ENCODE measurements at places on chromosomes 5 and 9. TPM values are rescaled to one million over a fixed set of nuclear protein-coding genes. Genes with fewer than 3 reads are reported as not detected.

Gene PAM
- 116 TPM for total RNA-seq

Gene CDHR2
- 4.1 TPM for total RNA-seq

GRCh38 chr5:88888291-88888690 is 5.3 kb upstream of the MEF2C start:
- DNase-seq = no peak
- H3K36me3 ChIP-seq = no peaks in the 10 kb centered on the region
- H3K27me3 ChIP-seq = peaks cover 78% of the 10 kb centered on the region
- H3K4me3 ChIP-seq = peak overlapping the region; percentile 4

DNA sequence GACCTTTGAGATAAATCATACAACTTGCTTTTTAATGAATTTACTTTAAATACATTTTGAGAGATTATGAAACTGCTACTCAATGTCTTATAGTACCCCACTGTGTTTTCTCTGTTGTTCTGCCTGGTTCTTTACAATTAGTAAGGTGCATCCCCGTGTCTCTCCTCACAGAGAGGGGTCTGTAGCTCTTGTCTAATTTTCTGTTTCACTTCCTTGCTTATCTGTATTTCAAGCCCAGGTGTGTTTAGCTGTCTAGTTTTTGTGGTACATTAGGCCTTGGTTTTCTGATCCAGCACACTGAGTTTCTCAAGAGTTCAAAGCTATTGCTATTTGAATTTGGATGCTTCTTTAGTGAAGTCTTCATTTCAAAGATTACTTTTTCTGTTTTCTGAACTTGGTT is 105.1 kb downstream of the MAST4 start:
- no peak overlapping the region for H3K4me3 ChIP-seq
- H3K27me3 ChIP-seq = peaks cover 5% of the 10 kb centered on the region

Gene TAS2R1
- not detected for total RNA-seq

DNA sequence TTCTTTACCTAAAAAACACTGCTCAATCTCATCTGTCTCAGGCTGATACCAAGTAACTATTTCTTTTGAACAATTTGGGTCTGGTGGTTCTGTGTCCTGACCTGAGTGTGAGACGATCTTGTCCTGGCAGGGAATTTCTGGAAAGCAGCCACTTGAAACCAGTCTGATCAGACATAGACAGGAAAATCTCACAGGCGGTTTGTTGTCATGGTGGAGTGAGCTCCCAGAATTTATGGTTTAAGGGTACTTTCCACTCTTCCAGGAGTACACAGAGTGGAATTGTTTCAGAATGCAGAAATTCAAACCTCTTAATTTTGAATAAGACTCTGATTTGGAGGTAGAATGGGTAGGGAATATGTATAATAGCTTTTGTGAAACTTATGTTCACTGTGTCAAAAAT is 268.2 kb downstream of the ISL1 start:
- no peaks in the 10 kb centered on the region for H3K36me3 ChIP-seq
- H3K27me3 ChIP-seq = no peaks in the 10 kb centered on the region
- no peaks in the 10 kb centered on the region for H3K4me1 ChIP-seq
- H3K4me3 ChIP-seq = no peak overlapping the region
- no peak for DNase-seq

GRCh38 chr5:18314192-18314778 is 680.0 kb downstream of the TAF11L14 start:
- DNase-seq = no peak
- H3K4me1 ChIP-seq = no peaks in the 10 kb centered on the region
- no peak overlapping the region for H3K4me3 ChIP-seq
- no peaks in the 10 kb centered on the region for H3K27me3 ChIP-seq

- H3K4me3 ChIP-seq = peak overlapping the region; percentile 72
- peak overlapping the region; percentile 90 for H3K27ac ChIP-seq
- peaks cover 44% of the 10 kb centered on the region for H3K4me1 ChIP-seq
- no peak for DNase-seq
These were observed 8.7 kb downstream of the SERINC5 start for GRCh38 chr5:80246995-80247729.

GRCh38 chr5:118818604-118819003 is 169.7 kb downstream of the DTWD2 start:
- no peaks in the 10 kb centered on the region for H3K36me3 ChIP-seq
- H3K27me3 ChIP-seq = no peaks in the 10 kb centered on the region
- no peak overlapping the region for H3K4me3 ChIP-seq
- no peaks in the 10 kb centered on the region for H3K4me1 ChIP-seq

- no peak overlapping the region for H3K4me3 ChIP-seq
- H3K27ac ChIP-seq = no peak overlapping the region
- DNase-seq = no peak
These were observed 69.3 kb upstream of the EGFLAM start for GRCh38 chr5:38189081-38189504.

Gene GLDC
- total RNA-seq = 11.8 TPM

DNA sequence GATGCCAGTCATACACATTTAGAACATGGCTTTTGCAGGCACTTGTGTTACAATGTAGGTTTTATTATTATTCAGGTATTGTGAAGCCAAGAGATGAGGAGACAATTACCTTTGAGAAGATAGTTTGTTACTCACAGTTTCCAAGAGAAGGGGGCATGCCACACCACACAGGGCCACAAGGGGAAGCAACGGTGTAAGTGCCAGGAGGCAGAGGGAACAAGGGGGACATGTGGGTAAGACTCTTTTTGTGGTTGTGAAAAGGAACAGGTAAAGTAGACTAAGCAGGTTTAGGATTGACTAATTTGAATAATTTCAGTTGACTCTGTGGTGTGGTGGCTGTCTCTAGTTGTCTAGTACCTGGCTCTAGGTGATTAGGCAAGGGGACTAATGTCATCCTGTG is 191.2 kb downstream of the TRPM6 start:
- no peak overlapping the region for H3K4me3 ChIP-seq
- no peak for DNase-seq
- H3K27me3 ChIP-seq = no peaks in the 10 kb centered on the region
- no peak overlapping the region for H3K27ac ChIP-seq
- no peaks in the 10 kb centered on the region for H3K4me1 ChIP-seq

DNA sequence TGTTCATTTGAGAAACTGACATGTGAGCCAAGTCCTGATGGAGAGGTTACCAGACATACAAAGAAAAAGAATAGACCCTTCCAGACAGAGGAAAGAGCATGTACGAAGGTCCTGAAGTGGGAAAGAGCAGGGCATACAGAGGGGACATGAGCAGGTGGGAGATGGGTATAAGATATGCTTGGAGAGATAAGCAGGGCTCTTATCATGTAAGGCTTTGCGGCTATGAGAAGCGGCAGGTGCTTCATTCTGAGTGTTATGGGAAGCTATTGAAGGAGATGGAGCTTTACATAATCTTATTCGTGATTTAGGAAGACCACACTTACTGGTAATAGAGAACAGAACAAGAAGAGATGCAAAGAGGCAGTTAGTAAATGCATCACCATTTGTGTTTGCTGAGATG is 417.1 kb downstream of the EBF1 start:
- no peak for DNase-seq
- no peaks in the 10 kb centered on the region for H3K4me1 ChIP-seq
- no peaks in the 10 kb centered on the region for H3K36me3 ChIP-seq
- no peak overlapping the region for H3K4me3 ChIP-seq
- H3K27me3 ChIP-seq = peaks cover 30% of the 10 kb centered on the region

DNA sequence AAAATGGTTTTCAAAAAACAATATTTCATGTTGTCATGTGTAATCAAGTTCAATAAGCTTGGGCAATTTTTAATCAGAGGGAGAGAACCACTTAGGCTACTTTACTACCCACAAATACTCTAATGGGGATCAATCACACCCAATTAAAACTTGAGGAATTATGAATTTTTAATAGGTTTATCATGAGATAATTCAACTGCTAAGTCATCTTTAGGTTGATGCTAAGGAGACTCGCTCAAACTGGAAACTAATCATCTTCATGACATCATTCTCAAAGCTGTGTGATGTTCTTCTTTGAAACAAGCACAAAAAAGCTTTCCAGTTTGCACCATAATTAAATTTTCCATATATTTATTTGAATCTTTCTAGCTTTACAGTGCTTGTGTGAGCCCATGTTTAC is 867.5 kb downstream of the MAT2B start:
- H3K4me3 ChIP-seq = no peak overlapping the region
- no peaks in the 10 kb centered on the region for H3K27me3 ChIP-seq
- DNase-seq = no peak
- no peaks in the 10 kb centered on the region for H3K4me1 ChIP-seq
- no peaks in the 10 kb centered on the region for H3K36me3 ChIP-seq

DNA sequence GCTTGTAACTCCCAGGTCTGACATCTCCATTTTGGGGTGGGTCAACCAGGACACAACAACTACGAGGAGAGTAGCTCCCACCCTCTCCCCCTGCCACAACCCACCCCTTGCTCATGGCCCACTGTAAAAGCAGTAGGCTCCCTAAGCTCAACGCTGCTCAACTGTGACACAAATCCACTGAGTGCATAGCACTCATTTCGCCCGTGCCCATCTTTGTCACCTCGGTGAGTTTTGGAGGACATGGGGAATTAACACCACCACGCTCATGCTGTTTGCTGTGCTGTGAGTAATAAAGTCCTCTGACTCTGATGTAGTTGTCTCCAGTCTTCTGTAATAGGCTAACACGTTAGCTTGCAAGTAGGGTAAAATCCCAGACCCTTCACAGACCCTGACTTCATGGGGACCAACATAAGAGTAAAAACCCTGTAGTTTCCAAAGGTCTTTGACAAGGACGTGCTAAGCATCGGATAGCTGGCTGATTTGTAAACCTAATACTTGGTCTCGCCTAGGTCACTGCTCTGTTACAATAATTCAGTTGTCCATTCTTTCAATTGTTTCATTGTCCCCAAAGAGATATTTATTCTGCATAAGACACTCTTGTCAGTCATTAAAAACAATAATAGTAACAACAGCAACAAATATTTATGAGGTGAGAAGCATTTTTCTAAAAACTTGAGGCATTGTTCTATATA is 7.7 kb downstream of the PLGRKT start:
- no peaks in the 10 kb centered on the region for H3K4me1 ChIP-seq
- no peak overlapping the region for H3K4me3 ChIP-seq
- peaks cover 31% of the 10 kb centered on the region for H3K36me3 ChIP-seq

Gene SPATA31A7
- total RNA-seq = not detected

GRCh38 chr5:174970502-174970901 is 246.1 kb downstream of the MSX2 start:
- H3K27ac ChIP-seq = no peak overlapping the region
- H3K4me1 ChIP-seq = peaks cover 5% of the 10 kb centered on the region
- no peaks in the 10 kb centered on the region for H3K36me3 ChIP-seq
- no peak for DNase-seq

DNA sequence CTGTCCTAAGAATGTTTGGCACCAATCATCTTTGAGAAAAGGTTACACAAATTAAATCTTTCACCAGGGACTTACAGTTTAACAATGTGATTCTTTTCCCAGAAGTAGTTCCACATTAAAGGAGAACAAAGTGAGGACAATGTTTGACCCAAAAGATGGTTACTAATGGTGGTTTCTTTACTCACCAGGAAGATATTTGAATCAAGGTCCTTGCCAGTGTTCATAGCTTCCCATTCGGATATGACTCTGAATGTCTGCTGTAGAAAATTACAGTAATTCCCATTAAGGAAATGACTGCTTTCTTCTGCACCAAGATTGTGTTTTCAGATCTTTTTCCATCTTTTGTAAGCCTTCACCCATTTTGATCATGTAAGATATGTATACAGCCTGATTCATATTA is 114.6 kb upstream of the ADAMTSL1 start:
- H3K36me3 ChIP-seq = no peaks in the 10 kb centered on the region
- no peak overlapping the region for H3K4me3 ChIP-seq
- H3K27me3 ChIP-seq = no peaks in the 10 kb centered on the region
- peaks cover 11% of the 10 kb centered on the region for H3K4me1 ChIP-seq
- no peak for DNase-seq

DNA sequence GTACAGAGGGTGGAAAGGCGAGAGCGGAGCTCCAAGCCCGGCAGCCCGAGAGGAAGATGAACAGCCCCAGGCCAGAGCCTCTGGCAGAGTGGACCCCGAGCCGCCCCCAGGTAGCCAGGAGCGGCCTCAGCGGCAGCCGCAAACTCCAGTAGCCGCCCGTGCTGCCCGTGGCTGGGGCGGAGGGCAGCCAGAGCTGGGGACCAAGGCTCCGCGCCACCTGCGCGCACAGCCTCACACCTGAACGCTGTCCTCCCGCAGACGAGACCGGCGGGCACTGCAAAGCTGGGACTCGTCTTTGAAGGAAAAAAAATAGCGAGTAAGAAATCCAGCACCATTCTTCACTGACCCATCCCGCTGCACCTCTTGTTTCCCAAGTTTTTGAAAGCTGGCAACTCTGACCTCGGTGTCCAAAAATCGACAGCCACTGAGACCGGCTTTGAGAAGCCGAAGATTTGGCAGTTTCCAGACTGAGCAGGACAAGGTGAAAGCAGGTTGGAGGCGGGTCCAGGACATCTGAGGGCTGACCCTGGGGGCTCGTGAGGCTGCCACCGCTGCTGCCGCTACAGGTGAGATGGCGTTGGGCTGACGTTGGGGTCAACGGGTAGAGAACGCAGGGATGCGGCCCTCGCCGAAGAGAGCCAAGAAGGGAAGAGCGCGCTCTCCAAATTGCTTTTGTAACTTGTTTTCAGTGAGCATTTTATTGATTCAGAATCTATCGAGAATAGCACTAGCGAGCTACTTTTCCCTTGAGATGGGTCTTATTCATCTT is at the start of gene PTGER4:
TSS of gene PTGER4 (plus strand) at position 3 of the 769 bp plus-strand sequence. CDS start 1,079 bp downstream, outside the sequence.
- H3K4me3 ChIP-seq = peak within 1 kb of the TSS; percentile 92
- DNase-seq = no peak
- H3K4me1 ChIP-seq = peaks cover 29% of the 10 kb centered on the region
- peak within 1 kb of the TSS; percentile 86 for H3K27ac ChIP-seq

DNA sequence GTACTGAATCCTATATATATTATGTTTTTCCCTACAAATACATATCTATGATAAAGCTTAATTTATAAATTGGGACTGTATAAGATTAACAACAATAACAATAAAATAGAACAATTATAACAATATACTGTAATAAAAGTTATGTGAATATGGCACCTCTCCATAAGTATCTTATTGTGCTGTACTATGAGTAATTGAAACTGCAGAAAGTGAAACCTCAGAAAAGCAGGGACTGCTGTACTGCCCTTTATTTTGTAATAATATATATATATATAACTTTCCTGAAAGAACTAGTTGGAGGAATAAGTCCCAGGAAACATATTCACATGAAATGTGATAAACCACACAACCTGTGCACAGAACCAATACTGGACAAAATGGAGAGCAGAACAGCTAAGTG is 77.3 kb downstream of the PAM start:
- H3K4me1 ChIP-seq = no peaks in the 10 kb centered on the region
- peaks cover 3% of the 10 kb centered on the region for H3K36me3 ChIP-seq
- no peak for DNase-seq
- no peaks in the 10 kb centered on the region for H3K27me3 ChIP-seq
- no peak overlapping the region for H3K27ac ChIP-seq
- no peak overlapping the region for H3K4me3 ChIP-seq

- H3K4me3 ChIP-seq = no peak overlapping the region
- H3K27me3 ChIP-seq = peaks cover 3% of the 10 kb centered on the region
- peaks cover 4% of the 10 kb centered on the region for H3K4me1 ChIP-seq
- no peak for DNase-seq
These were observed 476.6 kb upstream of the CD180 start for GRCh38 chr5:67673180-67673579.

GRCh38 chr9:76557674-76558225 is 98.8 kb downstream of the GCNT1 start:
- DNase-seq = no peak
- no peaks in the 10 kb centered on the region for H3K27me3 ChIP-seq
- peaks cover 11% of the 10 kb centered on the region for H3K4me1 ChIP-seq
- H3K36me3 ChIP-seq = no peaks in the 10 kb centered on the region

Gene OLFML2A
- 10.8 TPM for total RNA-seq

All from type B pancreatic cell (in vitro differentiated cells).